ENCODE measurements at places on chromosomes 2 and 18.

- DNase-seq, result no peak
Observed at GRCh38 chr18:12155996-12156395, 62.4 kb downstream of the ANKRD62 start.

- no peak for DNase-seq
Observed at GRCh38 chr18:57666818-57667497, 45.3 kb upstream of the NARS1 start.

DNA sequence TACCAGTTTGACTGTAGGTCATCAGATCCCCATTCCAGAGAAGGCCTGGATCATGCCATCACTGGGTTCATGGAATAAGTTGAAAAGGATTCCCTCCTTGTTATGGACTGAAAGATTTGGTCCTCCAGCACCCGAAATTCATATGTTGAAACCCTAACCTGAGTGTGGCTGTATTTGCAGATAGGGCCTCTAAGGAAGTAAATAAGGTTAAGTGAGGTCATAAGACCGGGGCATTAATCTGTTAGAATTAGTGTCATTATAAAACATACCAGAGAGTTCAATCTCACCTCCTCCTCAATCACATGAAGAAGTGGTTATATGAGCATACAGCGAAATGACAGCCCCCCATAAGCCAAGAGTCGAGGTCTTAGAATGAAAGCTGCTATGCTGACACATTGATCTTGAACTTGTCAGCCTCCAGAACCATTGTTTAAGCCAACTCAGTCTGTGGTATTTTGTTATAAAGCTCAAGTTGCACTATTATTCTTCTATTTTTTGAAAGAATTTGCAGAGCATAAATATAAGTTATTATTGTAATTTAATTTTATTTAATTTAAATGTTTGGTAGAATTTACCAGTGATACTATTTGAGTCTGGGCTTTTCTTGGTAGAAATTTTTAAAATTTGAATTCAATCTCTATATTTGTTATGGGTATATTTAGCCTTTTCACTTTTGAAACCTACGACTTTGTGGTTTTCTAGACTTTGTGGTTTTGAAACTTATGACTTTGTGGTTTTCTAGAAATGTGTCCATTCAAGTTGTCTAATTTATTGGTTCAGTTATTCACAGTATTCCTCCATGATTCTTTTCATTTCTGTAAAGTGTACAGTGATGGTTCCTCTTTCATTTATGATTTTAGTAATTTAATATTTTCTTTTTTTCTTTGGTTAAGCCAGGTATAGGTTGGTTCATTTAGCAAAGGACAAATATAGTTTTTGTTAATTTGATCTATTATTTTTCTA, 1206.7 kb upstream of the CDH2 start:
- DNase-seq, result no peak

GRCh38 chr2:69013840-69014821, 1.2 kb downstream of the ANTXR1 start:
- DNase-seq, result no peak

GRCh38 chr2:18961991-18962421, 372.6 kb upstream of the NT5C1B start:
- DNase-seq, result no peak

GRCh38 chr2:109242210-109242653, 113.2 kb downstream of the SH3RF3 start:
- no peak for DNase-seq

DNA sequence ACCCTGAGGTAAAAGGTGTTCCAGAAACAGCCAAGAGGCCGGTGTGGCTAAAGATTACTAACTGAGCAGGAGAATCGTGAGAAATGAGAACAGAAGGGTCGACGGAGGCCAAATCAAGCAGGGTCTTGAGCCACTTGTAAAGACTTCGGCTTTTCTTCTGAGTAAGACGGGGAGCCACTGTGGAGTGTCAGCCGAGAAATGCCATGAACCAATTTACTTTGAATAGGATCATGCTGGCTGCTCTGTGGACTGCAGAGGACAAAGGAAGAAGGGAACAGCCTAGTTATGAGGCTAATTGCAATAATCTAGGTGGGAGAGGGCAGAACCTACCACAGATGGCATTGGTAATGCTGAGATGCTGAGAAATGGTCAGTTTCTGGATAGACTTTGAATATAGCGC, 16.8 kb downstream of the VIT start:
- DNase-seq, result no peak

DNA sequence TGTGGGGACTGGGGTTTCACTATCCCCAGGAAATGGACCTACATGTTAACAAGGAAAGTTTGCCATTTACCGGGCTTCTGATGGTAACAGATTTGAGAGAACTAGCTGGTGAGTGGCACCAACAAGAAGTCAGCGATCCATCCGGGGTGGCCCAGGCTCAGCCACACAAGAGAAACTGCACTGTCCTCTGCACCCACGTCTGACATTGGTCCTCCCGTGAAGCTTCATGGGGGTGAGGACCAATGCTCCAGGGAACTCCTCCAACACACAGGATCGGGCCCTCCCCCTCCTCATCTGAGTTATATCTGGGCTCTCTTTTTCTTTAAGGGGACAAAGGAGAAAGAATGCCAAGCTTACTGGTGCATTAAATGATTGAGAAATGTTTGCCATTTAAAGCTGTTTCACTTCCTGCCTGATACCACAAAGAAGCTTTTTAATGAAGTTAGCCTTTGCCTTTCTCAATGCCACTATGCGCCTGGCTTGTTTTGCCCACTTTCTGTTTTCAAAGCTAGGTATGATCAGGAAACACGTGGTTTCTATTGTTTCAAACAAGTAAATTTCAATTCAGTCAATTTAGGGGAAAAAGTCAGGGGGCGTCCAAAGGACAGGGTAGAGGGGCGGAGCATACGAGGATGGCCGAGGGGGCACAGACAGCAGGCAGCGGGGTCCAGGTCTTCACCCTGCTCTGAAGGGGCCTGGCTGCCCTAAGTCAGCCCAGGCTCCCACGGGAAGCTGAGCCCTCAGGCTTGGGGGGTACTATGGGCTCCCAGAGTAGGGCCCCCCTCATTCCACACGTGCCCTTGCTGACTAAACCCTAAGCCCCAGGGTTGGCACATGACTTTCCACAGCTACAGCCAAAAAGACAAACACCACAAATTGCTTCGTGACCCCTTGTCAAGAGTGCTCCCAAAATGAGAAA, 204.0 kb upstream of the ID2 start:
- no peak for DNase-seq

DNA sequence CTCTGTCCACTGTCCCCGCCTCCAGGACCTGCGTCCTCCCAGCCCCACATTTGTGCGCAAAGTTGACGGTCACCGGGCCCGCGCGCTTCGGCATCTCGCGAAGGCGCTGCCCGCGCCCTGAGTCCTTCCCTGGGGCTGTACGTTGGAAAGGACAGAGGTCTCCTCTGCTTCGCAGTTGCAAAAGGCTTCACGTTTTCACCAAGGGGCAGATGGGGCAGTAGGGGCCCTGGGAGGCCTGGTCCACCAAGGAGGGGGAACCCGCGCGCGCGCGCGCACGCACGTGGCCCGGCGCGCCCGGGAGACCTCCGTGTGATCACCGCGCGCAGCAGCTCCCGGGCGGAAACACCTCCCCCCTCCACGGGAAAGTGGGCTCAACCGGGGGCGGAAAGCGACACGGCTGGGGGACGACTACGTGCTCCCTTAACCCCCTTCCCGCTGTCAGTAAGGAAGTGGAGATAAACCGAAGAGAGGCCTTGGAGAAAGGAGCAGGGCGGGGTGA, 21.9 kb downstream of the TEX44 start:
- no peak for DNase-seq

DNA sequence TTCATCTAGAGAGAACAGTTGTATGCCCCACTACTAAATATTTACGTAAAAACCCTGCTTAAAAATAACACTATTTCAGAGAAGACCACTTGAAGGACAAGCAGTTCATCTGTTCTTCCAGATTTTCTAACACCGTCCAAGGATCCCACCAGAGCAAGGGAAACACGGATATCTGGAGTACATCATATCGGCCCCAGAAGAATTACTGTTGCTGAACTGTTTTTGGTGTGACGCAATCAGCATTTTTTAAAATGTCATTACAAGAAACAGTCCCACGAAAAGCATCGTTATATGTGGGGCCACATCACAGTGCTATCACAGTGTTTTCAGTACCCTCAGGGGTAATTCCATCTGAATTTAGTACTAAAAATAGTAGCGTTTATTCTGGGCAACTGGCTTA, 134.5 kb upstream of the PKDCC start:
- DNase-seq, result no peak

DNA sequence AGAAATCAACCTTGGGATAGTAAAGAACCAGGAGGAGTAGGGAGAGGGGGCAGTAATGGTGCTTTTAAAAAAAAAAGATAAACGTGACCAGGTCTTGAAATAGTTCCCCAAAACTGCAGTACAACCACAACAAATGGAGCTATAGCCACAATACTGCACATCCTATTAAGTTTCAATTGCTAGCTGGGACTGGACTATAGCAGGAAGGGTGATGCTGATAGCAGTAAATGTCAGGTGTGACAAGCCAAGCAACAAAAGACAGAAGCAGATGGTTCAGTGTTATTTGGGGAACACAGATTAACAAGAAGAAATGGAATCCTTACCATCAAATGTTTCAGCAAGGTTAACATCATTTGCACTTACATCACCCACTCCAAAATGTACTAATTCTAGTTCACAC, 10.1 kb downstream of the RPS27A start:
- no peak for DNase-seq

DNA sequence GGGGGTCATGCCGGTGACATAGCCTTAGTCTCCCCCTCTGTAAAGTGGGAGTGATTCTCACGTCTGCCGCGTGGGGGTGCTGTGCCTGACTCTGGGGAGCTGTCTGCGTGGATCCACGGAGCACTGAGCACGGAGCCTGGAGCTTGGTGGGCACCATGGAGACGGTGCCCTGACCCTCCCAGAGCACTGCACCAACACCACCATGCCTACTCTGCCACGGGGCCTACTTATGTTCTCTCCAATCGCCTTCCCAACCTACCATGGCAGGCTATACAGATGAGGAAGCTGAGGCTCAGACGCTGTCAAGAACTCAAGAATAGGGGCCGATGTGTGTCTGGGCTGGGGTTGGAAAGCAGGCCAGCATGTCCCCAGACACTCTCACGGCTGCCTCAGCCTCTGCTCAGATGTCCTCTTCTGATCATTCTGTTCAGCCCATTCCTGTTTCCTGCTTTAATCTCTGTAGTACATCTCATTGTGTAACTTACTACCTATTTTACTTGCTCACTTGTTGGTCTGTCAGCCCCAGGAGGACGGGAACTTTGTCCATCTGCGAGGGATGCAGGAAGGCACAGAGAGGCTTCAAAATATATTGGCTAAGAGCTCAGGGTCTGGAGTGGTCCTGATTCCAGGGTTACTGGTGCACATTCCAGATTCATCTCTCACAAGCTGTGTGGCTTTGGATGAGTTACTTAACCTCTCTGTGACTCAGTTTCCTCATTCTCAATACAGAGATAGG, 168.1 kb upstream of the HS6ST1 start:
- no peak for DNase-seq

DNA sequence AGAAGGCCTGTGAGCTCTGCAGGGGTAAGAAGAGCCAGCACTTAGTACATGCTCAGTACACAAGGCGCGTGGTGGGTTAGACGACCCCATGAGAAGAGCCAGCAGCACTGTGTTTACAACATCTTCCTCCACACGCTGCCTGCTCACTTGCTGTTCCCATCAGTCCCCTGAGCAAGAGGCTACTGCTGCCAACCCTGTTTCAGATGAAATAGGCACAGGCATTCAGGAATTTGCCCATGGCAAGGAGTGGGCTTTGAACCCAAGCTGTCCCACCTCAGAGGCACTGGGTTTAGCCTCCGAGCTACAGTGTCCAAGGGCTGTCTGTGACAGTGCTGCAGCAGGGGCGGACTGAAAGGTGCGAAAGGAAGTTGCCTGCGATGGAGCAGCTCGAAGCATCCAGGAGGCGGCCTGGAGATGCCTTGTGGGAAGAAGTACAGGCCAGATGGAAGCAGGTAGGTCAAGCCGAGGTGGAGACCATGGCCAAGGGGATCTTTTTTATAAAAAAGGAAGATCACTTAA, 121.5 kb upstream of the PXDN start:
- DNase-seq, result no peak

DNA sequence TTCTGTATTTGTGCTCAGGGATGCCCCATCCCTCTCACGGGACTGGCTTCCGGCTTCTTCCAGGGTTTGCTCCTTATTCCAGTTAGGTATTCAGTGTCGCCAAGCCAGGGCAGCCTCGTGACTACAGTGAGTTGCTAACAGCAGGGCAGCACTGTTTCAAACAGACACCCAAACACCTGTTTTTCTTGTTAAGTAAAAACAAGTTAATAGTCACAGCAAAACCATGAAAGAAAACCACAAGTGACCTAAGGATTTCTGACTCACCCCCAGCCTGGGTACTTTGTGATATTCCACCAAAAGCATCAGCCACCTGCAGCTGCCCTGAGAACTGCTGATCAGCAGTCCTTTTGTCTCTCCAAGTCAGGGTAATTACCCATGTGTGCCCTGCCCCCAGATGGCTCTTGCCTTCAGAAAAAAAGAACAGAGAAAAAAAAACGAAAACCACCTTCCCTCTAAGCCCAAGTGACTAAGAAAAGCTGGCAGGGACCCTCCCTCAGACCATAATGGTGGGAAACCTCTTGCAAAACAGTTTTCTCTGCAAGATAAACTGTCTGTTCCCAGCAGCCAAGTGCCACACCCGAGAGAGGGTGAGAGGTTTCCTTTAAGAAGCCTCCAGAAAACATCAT, 178.2 kb downstream of the ANAPC1 start:
- no peak for DNase-seq

DNA sequence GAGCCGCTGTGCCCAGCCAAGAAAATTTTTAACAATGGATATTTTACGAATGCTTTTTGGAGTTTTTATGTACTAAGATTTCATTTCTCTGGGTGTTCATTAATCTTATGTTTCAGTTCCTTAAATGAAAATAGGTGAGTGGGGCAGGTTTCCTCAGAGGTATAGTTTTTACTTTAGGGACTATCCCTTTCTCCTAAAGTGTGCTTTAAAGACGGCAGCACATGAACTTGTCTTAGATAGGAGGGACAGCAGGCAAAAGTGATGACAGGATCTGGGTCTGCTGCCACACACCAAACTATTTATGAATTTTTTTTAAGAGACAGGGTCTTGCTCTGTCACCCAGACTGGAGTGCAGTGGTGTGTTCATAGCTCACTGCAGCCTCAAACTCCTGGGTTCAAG, 8.0 kb upstream of the REL start:
- DNase-seq, result no peak

GRCh38 chr2:160583146-160583535, 89.5 kb upstream of the RBMS1 start:
- DNase-seq, result no peak

DNA sequence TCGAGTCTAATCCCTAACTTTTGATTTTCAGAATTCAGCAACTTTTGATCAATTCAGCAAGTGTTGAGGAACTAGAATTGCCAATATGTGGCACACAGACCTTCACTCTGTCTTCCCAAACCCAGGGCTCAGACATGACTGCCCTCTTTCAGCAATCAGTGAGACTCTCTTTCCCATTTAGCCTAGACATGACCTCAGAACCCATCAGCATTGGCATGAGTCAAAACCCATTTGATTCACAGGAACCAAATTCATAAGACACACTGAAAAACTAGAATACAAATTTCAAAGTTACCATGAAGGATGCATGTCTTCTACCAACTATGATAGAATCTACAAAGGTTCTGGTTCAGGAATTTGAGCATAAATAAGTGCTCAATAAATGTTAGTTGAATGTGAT, 113.6 kb upstream of the MAP3K20 start:
- DNase-seq, result no peak

- no peak for DNase-seq
Observed at GRCh38 chr2:211745295-211746097, 793.1 kb downstream of the ERBB4 start.

GRCh38 chr18:53789376-53790247, 434.9 kb downstream of the MBD2 start:
- no peak for DNase-seq

All from stimulated activated CD4-positive, alpha-beta T cell treated with anti-CD3 and anti-CD28 coated beads, Interleukin-15, amount 100 ng/mL, for 1 hour (primary cell).